Left ventricle myocardium superior (tissue), 1 donor: ENCODE measurements at places on chromosomes 11 and 22. TPM values are rescaled to one million over a fixed set of nuclear protein-coding genes. Genes with fewer than 3 reads are reported as not detected.

Gene TSGA10IP
- not detected for total RNA-seq

Gene CRACR2B
- total RNA-seq, result 31.0 TPM

DNA sequence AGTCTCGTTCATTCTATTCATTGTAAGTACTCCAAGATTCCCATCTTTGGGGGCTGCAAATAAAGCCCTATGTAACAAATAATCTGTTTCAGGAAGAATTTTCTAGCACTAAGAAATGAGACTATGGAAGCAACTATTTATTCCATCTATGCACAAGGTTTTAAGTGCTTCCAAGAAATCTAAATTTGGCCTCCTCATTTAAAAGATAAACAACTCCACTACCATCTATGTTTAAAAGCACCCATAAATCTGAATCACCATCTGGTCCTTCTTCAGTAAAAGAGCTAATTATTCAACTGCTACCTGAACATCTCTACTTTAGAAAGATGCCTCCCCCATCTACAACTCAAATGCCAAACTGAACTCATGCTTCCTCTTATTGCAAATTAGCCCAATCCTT is 547.3 kb upstream of the LRRC4C start:
- DNase-seq, result no peak

- DNase-seq, result no peak
Measured at GRCh38 chr11:128734832-128735224, 41.0 kb downstream of the FLI1 start.

GRCh38 chr22:25827415-25827814 is 85.4 kb downstream of the MYO18B start:
- DNase-seq, result no peak

DNA sequence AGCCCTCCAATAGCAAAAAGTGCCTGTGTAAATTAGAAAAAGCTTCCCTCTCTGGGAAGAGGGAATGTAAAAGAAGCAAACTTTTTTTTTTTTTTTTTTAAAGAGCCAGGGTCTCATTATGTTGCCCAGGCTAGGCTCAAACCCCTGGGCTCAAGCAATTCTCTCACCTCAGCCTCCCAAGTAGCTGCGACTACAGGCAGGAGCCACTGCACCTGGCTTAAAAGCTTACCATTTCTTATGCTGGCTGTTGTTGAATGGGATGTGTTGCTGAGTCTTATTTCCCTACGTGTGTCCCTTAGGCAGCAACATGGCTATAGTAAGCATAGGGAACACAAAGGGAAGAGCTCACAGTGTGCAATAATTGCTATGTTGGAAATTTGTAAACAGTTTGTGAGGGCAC is 225.5 kb upstream of the CCDC90B start:
- no peak for DNase-seq

GRCh38 chr11:134017511-134018430 is 51.1 kb upstream of the JAM3 start:
- DNase-seq, result no peak

DNA sequence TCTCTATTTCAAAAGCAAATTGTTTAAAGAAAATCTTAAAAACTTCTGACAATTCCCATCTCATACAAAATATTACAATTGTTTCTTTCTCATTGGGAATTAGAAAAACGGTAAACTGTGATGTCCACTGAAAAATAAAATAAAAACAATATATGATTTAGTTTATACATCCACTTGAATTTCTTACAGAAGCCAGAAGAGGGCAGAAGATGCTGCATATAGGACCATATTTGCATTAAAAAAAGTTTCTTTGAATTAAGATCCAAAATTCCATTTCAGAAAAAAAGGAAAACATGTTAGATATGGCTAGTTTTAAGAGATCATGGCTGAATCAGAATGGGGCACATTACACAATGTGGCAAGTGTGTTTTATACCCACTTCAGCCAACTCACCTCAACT is 39.3 kb upstream of the LRRC4C start:
- DNase-seq, result no peak
